Upper lobe of right lung (tissue), 1 donor: ENCODE measurements at places on chromosomes 12 and 14. TPM values are rescaled to one million over a fixed set of nuclear protein-coding genes. Genes with fewer than 3 reads are reported as not detected.

GRCh38 chr14:92955381-92955780, 32.4 kb downstream of the CHGA start:
- no peak for DNase-seq

DNA sequence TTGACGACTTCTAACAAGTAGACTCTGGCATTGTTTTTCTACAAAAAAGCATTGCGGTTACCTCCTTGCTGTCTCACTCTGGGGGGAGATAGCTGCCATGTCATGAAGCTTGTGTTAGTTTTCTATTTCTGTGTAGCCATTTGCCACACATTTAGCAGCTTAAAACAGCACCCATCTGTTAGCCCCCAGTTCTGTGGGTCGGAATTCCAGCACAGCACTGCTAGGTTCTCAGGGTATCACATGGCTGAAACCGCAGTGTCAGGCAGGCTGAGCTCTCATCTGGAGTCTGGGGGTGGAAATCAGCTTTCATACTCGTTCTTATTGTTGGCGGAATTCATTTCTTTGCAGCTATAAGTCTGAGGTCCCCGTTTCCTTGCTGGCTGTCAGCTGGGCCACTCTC, 19.9 kb upstream of the STXBP6 start:
- DNase-seq, result no peak

GRCh38 chr12:113638460-113638775, 166.7 kb upstream of the LHX5 start:
- no peak for DNase-seq

GRCh38 chr14:74506411-74506851, 12.9 kb downstream of the ISCA2 start:
- DNase-seq, result no peak

DNA sequence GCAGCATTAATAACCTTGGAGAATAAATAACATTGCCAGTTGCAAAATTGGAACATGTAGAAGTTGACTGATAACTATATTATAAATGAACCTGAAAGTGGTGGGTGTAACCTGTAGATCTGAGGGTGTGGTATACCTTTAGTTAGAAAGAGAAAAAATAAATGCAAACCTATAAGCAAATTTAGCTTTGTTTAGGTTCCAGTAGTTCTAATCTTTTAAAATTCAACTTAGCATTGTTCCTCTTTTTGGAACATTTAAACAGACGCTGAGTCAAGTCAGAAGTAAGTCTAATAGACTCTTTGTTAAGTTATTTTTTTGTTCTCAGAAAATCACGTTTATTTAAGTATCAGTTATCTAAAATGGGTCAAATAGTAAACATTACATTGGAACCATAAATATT, 120.0 kb downstream of the DNAI7 start:
- no peak for DNase-seq

DNA sequence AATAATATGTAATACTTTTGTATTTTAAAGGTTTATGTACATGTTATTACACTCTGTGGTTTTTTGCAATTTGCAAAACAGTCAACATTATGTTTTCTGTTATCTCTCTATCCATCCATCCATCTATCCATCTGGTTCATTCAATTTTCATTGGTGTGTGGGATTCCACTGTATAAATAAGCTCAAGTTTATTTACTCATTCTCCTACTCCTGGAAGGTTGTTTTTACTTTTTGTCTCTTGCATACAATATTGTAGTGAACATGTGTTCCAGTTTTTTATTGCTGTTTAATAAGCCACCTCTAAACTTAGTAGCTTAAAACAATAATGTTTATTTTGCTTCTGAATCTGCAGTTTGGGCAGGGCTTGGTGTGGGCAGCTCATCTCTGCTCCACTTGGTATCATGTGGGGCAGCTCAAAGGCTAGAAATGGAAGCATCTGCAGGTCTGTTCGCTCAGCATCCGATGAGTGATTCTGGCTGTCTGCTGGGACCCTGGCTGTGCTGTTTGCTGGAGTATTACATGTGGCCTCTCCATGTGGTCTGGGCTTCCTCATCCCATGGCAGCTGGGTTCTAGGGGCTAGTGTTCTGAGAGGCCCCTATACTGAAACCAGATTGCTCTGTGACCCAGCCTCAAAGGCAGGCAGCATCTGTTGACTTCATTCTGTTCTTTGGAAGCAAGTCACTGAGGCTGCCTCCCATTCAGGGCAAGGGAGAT, 98.8 kb downstream of the SLC25A47 start:
- no peak for DNase-seq

GRCh38 chr12:130441771-130442760, 104.4 kb downstream of the PIWIL1 start:
- no peak for DNase-seq

- peak; percentile 76 for DNase-seq
These were observed 594 bp downstream of the ZCCHC8 start for GRCh38 chr12:122499991-122500684.

DNA sequence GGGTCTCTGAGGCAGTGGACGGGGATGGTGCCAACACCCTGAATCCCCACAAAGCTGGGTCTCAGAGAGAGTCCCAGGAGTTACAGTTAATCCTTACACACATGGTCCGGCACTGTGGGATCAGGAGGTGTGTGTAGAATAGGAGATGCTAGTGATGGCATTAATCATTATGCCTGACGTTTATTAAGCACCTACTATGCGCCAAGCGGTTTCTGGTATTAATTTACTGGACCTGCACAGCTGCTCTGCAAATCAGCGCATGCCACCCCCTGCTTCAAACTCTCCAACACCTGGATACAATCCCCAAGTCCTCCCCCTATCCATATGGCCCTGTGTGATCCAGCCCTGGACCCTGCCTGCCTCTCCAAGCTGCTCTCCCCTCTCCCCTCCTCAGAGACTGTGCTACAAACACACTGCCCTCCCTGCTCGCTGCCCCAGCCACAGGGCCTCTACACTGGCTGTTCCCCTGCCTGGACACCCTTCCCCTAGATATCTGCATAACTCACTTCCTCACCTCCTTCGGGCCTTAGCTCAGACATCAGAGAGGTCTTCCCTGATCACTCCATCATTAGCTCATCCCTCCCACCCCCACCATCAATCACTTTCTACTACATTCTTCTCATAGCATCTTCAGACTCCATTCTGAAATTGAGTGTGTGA, 86.0 kb downstream of the RFLNA start:
- DNase-seq, result no peak

GRCh38 chr12:72053604-72054003, 115.0 kb downstream of the TPH2 start:
- no peak for DNase-seq

DNA sequence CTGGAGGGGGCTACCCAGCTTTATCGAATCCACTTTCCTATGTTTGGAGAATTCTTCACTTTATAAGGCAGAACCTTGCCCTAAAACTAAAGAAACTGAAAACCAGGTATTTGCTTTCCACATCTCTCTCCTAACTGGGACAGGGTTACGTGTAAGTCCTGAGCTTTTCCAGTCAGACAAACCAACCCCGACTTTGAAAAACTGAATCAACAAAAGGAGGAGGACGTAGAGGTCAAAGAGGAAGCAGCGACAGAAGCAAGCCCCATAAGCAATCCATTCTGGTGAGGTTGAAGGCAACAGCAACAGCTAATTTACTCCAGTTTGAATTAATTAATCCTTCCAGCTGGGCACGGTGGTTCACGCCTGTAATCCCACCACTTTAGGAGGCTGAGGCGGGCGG, 47.2 kb downstream of the LRP6 start:
- DNase-seq, result no peak

DNA sequence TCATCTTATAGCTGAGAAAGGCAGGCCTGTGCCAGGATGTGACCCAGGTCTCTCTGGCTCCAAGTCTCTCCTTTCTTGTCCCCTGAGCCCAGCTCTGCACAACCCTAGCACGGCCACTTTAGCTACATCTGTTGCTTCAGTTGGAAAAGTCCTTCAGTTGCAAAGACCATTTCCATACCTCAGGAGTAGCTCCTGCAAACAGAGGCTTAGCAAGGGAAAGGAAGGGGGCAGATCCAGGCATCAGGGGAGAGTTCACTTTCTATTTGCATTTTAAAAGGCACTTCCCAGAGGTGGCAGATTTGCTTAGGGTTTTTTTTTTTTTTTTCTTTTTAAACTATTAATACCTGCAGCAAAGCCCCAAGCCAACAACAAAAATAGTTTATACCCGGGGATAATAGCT, 3.0 kb upstream of the PITPNM2 start:
- DNase-seq, result no peak

DNA sequence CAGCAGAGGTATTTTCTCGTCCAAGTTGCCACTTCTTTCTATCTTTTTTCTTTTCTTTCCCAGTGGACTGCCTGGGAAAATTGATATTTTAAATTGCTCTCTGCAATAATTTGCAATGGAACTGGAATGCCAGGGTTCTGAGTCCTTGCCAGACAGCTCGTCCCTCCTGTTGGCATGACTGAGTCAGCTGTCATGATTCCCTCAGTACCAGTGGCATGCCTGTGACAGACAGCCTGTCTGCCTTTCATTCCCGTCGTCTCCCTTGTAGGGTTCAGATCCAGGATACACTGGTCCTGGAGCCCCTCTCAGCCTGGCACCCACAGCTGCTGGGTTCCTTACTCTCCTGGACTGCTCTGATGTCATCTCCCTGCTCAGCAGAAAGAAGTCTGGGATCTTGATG, 84.8 kb downstream of the PTPN11 start:
- no peak for DNase-seq

DNA sequence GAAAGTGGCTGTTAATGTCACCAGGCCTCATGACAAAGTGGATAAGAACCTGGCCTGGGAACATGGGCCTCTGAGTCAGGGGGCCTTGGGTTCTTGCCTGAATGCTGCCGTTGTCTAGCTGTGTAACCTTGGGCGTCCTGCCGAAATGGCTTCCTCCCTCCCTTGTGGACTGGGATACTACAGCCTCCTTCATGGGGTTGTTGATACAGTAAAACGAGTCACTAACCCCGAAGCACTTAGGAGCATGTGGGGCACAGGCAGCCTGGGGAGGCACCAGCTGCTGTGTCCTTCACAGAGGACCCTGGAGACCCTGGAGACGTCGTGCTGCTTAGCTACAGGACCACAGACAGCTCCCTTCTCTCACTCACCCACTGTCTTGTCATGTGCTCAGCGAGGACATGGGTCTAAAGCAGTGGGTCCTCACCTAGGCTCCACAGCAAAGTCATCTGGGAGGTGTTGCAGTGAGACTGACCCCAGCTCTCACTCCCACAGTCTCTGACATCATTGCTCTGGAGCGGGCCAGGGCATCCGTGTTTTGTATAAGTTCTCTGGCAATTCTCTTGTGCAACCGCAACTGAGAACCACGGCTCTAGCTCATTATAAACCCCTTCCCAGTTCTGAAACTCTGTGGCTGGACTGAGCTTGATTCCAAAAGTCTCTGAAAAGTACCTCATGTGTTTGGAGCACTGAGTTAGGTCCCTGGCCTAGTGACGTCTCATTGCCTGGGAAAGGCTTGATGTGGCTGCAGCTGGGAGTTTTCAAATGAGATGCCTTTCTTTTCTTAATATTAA, 42.1 kb downstream of the SERPINA3 start:
- DNase-seq, result no peak

GRCh38 chr14:67413806-67414769, 2.1 kb upstream of the PLEK2 start:
- no peak for DNase-seq

- no peak for DNase-seq
These were observed 5.2 kb downstream of the SMAGP start for GRCh38 chr12:51265024-51265423.

DNA sequence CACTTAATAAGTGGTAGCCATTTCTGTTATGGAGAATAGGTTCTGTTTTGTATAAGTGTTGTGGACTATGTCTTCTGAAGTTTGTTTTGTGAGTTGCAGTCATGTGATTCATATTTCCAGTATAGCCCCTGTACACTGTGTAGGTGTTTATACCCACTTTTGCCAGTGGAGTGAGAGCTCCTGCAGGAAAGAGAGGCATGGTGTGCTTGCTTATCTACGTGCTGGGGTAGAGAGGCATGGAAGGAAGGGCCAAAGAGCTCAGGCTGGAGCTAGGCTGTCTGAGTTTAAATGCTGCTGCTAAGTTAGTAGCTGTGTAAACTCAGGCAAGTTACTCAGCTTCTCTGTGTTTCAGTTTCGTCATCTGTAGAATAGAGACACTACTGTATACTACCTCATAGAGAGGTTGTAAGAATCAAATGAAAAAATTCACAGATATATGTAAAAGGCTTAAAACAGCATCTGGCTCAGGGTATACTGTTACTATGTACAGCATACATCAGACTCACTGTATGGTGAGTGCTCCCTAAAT, 88.2 kb upstream of the SLC38A2 start:
- no peak for DNase-seq

DNA sequence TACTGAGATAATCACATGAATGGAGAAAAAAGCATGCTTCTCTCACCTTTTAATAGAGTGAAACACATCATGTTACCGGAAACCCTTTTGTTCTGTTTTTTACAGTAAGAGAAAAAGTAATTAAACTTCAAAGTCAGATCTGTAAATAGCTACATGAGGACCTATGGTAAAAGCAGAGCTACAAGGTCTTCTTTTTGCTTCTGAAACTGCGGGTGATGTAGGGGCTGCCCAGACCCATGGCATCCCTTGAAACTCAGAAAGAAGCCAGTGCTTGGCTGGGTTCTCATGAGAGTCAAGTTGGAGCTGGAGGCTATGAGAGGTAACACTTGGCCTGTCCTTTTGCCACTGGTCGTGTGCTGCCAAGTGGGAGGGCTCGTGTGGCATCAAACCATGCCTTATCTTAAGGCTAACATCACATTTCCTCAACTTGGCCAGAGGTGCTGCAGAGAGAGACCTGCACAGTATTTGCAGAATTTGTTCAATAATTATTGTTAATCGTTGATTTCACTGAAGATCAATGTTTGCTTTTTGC, 47.6 kb downstream of the EML1 start:
- DNase-seq, result no peak

- DNase-seq, result no peak
These were observed 31.9 kb downstream of the USP15 start for GRCh38 chr12:62291864-62292760.

GRCh38 chr14:70536830-70537229, 2.0 kb upstream of the ADAM20 start:
- no peak for DNase-seq

NFATC4 gene
- total RNA-seq, result 42.5 TPM

CLEC4C gene
- total RNA-seq, result not detected

WSCD2 gene
- 1.7 TPM for total RNA-seq

IL23A gene
- 0.81 TPM for total RNA-seq

BMAL2 gene
- total RNA-seq, result 6.9 TPM

SMOC1 gene
- total RNA-seq, result 1.1 TPM
